ENCODE measurements at places on chromosomes 13 and 19.

- DNase-seq, result no peak
Measured at GRCh38 chr13:103517066-103517767, 451.0 kb upstream of the SLC10A2 start.

DNA sequence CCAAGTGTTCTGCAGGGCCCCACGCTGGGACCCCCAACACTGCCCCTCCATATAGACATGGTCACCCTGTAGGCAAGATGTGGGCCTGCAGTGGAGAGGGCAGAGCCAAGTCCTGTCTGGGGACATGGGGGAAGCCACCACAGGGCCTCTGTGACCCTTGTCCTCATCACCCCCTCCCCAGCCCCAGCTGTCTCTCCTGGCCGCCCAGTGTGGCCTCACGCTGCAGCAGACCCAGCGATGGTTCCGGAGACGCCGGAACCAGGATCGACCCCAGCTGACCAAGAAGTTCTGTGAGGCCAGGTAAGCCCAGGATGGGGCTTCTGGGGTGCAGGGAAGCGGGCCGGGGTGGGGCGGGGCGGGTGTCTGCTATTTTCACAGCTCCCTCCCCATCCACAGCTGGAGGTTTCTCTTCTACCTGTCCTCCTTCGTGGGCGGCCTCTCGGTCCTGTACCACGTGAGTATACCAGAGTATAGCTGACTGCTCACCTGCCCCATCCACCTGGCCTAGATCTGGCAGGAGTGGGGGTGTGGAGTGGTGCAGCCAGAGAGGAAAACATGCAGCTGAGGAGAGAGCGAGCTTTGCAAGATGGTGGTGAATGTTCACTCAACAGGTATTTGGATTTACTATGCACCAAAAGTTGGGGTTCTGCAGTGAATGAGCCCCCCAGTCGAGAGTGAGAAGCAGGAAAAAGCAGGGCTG is 46.4 kb downstream of the CERS4 start:
- DNase-seq, result no peak

- DNase-seq, result no peak
Measured at GRCh38 chr13:69496981-69497380, 610.6 kb upstream of the ATXN8OS start.

DNA sequence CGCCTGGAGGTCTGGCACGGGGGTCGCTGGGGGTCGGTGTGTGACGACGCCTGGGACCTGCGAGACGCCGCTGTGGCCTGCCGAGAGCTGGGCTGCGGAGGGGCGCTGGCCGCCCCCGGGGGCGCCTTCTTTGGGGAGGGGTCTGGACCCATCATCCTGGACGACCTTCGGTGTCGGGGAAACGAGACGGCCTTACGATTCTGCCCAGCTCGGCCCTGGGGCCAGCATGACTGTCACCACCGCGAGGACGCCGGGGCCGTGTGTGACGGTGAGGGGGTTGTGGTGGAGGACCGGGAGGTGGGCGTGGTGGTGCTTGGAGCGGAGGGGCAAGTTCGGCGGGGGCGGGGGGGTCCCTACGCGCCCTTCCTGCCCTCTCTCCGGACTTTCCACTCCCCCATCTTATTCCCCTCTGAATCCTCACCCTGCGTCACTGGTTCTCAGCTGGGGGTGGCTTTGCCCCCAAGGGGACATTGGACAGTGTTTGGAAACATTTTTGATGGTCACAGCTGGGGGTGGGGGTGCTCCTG is 5.5 kb downstream of the SSC5D start:
- DNase-seq, result no peak

GRCh38 chr19:32361574-32362317 is 16.3 kb downstream of the ZNF507 start:
- DNase-seq, result no peak

GRCh38 chr13:52004511-52005170 is 6.6 kb downstream of the ATP7B start:
- no peak for DNase-seq

DNA sequence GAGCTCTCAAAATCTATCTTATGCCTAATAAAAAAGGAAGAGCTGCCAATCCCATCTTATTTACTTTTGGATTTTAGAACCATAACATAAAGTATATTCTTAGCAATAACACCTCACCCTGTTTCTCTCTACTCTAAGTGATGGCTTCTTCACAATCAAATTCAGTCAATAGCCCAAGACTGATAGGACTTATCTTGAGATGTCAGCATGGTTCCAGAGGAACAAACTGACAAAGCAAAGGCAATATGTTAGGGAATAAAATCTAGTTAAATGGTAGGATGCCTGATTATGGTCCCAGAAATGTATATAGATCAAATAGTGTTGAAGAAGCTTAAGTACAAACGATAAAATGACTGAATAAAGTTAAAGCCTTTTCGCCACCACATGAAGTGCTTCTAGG is 36.3 kb downstream of the DACH1 start:
- DNase-seq, result no peak

- no peak for DNase-seq
Measured at GRCh38 chr13:103161476-103161875, 95.3 kb upstream of the SLC10A2 start.
